Stimulated activated CD4-positive, alpha-beta T cell treated with anti-CD3 and anti-CD28 coated beads, TNF-alpha, amount 100 ng/mL, for 1 hour (primary cell): ENCODE measurements at places on chromosomes 1 and 21.
A peak's percentile ranks its signal among the peaks of the same experiment; 100 is the strongest.

- no peak for DNase-seq
These were observed 22.9 kb upstream of the EPS8L3 start for GRCh38 chr1:109786531-109787021.

- DNase-seq, result no peak
These were observed 380.7 kb upstream of the NR5A2 start for GRCh38 chr1:199646761-199647160.

DNA sequence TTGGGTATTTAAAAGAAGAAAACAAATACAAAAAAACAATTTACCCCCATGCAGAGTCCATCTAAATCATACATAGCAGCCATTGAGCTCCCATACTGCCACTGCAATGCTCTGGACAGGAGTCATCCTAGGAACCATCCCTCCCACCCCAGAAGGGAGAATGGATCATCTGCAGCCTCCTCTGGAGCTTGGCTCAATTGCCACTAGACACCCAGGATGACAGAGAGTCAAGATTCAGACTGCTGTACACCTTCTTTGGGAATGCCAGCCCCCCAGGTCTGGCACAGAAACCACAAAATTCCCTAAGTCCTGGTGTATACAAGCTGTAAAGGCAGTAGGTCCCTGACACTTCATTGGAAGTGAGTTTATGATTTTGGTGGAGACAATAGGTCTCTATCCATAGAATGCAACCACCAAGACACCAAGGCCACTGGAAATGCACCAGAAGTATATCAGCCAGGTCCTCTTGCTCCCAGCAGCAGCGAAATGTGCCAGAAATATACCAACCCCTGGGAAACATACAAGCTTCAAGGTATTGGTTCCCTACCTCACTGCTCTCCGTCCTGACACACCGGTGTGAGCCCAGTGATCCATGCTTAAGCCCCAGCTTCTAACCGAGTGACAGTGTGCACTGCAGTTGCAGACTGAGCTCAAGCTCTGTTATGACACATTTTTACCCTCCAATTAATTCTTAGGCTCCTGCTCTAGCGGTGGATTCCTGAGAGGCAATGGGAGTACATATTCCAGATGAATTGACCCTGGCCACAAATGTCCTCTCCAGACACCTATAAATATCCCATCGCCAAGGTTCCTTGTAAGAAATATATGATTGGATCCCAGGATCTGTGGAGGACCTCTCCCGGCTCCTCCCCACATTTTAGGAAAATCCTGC, 4.4 kb downstream of the TAL1 start:
- DNase-seq, result no peak

GRCh38 chr1:50422675-50422945, 633 bp downstream of the DMRTA2 start:
- DNase-seq, result no peak

DNA sequence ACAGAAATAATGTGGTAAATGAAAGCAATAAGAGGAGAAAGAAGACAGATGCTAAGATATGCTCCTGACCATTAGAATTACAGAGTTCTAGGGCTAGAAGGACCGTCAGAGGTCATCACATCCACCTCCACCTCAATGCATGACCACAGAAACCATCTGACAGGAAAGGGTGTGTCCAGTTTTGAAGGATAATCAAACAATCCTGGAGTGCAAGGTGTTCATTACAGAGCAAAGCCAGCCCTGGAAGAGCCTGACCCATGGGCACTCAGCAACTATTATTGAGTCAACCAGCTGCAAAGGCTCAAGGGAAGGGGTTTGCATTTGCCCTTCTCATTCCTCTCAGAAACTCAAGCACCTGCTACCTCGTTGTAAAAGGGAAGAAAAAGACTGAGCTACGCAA, 46.4 kb downstream of the TOR1AIP2 start:
- DNase-seq, result no peak

- no peak for DNase-seq
These were observed 260.7 kb downstream of the HLX start for GRCh38 chr1:221139991-221140390.

GRCh38 chr1:207873055-207873890, 37.7 kb downstream of the CD34 start:
- no peak for DNase-seq

GRCh38 chr1:200338451-200338850, 71.4 kb downstream of the ZNF281 start:
- no peak for DNase-seq

DNA sequence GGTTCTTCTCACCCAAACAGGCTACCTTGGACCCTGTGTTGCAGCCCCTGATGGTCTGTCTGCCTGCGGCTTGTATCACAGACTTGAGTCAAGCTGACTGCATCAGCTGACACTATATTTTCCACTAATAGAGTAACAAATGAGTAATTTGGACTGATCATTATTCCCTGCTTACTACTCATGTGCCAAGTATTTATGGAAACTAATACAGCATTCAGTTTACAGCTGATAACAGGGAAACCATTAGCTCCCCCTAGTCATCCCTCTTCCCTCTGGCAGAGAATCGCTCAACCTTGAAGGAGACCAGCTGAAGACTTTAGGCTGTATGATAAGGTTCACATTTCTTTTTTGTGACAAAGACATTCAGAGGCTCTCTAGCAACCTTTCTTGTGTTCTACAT, 116.6 kb upstream of the SYT6 start:
- no peak for DNase-seq

- no peak for DNase-seq
These were observed 60.6 kb downstream of the RGS2 start for GRCh38 chr1:192869308-192869940.

GRCh38 chr21:40837456-40837855, 9.5 kb downstream of the DSCAM start:
- DNase-seq, result no peak

GRCh38 chr21:35303085-35303484, 254.0 kb upstream of the RUNX1 start:
- no peak for DNase-seq

DNA sequence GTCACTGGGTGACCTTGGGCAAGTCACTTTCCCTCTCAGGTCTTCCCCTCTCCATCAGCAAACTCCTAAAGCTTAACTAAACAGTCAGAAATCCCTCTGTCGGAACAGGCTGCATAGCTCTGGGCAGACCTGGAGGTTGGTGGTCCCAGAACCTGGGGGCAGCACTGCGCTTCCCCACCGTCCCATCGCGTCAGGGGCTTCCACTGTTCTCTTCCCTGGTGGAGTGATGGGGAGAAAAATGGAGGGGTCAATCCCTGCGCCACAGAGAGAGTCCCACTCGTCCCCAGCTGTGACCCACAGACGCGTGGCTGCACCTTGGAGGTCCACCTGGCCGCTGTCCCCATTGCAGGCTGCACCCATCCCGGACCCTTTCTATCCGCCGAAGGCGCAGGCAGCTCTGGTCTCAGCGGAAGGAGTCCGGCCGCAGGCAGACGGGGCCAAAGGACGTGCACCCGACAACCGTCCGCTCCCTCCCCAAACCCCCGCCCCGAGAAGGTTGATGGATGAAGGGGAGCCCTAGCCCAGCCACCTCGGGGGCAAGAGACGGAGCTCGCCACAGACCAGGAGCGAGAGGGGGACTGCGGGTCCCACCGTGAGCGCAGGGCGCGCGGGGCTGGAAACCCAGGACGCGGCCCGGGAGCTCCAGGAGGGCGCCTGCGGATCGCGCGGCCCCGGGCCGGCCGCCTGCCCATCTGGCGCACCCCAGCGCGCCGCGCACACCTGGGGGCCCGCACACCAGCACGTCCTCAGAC, 588 bp upstream of the WNT3A start:
- no peak for DNase-seq

DNA sequence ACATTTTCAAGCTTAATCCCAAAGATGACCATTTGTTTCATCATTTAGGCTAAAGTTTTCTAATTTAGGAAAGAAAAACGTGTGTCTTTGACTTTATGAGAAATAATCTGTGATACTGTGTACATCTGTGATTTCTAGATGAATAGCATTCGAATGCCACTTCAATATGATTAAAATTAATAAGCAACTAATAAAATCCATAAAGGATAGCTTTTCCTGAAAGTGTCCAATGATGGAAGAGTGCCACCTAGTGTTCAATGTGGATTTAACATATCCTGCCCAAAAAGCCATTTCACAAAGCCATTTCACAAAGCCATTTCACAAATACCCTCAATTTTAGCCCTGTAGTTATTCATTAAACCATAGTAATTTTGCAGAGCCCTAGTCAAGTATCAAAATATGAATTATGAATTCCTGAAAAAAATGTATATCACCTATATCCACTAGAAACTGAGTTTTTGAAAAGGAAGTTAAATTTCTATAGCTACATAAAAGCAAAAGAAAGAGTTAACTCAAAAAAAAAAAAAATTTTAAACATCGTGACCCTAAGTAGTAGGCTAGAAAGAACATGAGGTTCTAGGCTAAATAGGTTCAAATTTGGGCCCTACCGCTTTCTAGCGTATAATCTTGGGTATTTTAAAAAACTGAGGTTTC, 19.1 kb downstream of the NME7 start:
- DNase-seq, result no peak

GRCh38 chr21:31604591-31605190, 54.8 kb upstream of the SOD1 start:
- peak; percentile 45 for DNase-seq

DNA sequence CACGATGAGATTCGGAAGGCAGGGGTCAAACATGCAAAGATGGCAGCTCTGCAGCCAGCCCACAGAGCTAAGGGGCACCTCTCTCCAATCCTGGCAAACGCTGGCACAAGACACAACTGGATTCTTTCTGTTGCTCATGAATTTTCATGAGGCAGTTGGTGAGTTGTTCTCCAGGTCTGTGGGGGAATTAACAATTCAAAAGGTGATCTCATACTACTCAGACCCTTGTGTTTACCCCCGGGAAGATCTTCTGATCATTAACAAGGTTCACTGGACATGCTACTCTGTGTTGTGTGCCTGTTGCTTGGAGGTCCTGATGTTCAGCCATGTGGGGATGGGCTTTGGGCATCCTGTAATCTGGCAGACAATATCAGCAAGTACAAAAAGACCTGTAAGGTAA, 128.9 kb downstream of the HHAT start:
- DNase-seq, result no peak

GRCh38 chr1:243596431-243597062, 253.5 kb downstream of the AKT3 start:
- no peak for DNase-seq

DNA sequence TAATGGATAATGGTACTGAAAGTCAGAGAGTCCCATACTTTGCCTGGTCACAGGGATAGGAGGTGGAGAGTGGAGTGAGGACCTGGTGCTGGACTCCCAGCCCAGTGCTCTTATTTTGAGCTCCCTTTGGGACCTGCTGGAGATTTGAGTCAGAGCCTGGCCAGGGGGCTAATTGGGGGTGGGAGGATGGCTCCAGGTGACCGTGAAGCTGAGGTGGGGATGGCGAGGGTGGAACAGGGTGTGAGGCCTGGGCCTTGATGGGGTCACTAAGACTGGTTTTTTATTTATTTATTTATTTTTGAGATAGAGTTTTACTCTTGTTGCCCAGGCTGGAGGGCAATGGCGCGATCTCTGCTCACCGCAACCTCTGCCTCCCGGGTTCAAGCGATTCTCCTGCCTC, 17.8 kb downstream of the AMPD2 start:
- DNase-seq, result no peak

DNA sequence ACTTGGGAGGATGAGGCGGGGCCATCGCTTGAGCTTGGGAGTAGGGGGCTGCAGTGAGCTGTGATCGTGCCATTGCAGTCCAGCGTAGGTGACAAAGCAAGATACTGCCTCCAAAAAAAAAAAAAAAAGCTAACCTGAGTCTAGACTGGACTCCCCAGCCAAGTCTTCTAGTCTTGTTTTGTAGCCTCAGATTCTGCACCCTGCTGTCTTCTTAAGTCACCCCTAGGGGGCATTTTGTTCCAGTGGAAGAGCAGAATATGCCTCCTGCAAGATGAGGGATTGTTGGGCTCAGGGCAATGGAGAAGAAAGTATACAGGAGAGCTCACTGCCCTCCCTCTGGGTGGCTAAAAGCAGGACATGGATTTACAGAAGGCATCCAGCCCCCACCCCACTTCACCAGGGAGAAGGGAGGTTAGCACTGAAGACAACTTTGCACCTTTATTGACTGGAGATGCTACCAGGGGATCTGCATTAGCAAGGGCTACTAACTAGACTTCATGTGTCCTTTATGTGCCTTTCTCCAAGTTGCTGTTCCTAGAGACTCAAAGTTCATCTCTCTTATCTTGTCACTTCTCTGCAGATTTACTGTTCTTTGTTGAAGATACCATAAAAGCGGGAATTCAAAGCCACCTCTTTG, 15.3 kb upstream of the RNF187 start:
- DNase-seq, result no peak

DNA sequence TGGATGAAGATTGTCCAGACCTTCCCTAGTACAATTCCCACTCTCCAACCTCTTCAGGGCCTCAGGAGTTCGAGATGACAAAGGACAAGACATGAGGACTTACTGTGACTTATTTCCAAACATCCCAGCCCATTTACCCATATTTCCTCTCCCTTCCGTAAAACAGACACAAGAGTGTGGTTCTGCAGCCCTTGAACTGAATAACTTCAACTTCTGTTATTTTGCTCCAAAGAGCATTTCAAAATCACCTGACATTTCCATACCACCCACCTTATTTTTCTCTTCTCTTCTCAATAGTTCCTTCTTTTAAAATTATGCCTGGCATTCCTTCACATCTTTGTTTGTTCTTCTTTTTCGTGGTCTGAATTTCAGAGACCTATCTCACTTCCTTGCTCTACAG, 8.7 kb upstream of the OR10K2 start:
- DNase-seq, result no peak

DNA sequence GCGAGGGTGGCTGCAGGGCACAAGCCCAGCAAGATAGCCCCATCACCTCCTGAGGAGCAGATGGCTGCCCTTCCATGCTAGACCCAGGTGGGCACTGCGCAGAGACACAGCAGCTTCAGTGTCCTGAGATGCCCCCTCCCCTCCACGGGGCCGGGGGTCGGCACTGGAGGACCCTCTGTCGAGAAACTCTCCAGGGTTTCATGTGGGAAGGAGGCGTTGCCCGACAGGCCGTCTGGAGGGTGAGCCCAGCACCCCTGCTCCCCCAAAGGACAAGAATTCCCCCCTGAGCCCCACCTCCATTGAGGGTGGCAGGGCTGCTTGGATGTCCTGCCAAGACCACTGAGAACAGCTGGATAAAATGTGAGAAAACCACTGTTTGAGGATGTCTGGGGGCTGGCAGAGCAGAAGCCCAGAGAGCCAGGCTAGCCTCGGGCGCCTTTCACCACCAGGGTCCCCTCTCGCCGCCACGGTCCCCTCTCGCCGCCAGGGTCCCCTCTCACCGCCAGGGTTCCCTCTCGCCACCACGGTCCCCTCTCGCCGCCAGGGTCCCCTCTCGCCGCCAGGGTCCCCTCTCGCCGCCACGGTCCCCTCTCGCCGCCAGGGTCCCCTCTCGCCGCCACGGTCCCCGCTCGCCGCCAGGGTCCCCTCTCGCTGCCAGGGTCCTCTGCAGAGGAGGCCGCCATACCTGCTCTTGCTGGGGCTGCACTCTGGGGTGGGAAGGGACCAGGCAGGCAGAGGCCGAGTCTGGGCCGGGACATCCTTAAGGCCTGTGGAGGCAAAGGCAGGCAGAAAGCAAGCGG, 44.2 kb downstream of the SLC19A1 start:
- DNase-seq, result no peak
